ENCODE measurements at places on chromosomes 2 and 18.

DNA sequence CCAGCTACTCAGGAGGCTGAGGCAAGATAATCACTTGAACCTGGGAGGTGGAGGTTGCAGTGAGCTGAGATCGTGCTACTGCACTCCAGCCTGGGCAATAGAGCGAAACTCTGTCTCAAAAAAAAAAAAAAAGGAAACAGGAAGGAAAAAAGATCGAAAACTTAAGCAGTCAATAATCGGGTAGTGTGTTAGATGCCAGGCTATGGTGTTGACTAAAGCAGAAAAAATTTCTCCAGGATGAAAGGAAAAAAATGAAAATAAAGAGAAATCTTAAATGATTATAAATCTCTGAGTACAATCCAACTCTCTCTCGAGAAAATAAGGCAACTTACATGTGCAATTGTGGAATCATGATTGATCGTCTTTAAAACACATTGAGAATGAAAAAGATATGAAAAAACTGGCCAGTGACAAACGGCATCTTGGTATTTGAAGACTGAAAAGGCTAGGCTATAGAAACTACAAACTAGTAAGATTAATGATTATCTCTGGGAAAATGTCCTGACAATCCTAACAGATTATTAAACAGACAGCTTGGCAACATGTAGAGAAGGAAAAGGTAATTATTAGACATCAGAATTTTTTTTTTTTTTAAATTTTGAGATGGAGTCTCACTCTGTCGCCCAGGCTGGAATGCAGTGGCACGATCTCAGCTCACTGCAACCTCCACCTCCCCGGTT lies 16.3 kb upstream of the EPHA4 start:
- no peak for DNase-seq

GRCh38 chr2:157929871-157930667 lies 53.9 kb upstream of the ACVR1 start:
- no peak for DNase-seq

DNA sequence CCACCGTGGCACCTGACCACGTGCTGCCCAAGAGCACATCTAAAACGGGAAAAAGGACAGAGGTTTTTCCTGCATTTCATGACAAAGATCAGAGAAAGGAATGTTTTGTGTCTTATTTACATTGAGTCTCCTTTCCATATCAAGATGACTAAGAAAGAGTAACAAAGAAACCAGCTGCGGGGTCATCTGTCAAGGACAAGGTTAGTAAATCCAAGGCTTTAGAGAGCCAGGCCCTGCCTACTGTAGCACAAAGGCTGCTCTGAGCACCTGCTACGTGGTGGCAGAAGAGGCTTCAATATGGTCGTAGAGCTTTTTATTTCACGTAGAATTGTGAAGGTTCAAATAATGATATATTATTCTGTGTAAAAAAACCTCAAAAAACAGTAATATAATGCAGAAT lies 51.0 kb downstream of the PRELID3A start:
- no peak for DNase-seq

GRCh38 chr2:188811522-188811921 lies 162.7 kb upstream of the COL3A1 start:
- no peak for DNase-seq

DNA sequence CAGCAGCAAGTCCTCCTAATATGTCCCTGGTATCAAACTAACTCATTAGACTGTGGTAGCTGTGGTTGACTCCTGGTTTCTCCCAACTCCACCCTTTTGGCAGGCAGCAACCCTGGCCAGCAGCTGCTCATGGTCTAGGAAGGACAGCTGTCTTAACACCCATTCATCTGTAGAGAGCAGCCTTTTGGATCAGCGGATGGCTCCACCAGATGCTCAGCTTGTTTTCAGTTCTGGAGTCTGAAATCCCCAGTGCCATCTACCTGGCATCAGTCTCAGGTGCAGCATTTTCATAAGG lies 100.5 kb downstream of the SPOPL start:
- no peak for DNase-seq

- DNase-seq: no peak
Measured at GRCh38 chr18:22728481-22729105, 204.5 kb upstream of the RBBP8 start.

GRCh38 chr2:112001136-112001715 lies 53.8 kb upstream of the TMEM87B start:
- no peak for DNase-seq

- DNase-seq: no peak
Measured at GRCh38 chr2:63048367-63049171, 2.1 kb upstream of the OTX1 start.

GRCh38 chr2:159797225-159797542 lies 824 bp downstream of the CD302 start:
- DNase-seq: no peak

- no peak for DNase-seq
Measured at GRCh38 chr18:68937029-68937599, 139.2 kb downstream of the CCDC102B start.

DNA sequence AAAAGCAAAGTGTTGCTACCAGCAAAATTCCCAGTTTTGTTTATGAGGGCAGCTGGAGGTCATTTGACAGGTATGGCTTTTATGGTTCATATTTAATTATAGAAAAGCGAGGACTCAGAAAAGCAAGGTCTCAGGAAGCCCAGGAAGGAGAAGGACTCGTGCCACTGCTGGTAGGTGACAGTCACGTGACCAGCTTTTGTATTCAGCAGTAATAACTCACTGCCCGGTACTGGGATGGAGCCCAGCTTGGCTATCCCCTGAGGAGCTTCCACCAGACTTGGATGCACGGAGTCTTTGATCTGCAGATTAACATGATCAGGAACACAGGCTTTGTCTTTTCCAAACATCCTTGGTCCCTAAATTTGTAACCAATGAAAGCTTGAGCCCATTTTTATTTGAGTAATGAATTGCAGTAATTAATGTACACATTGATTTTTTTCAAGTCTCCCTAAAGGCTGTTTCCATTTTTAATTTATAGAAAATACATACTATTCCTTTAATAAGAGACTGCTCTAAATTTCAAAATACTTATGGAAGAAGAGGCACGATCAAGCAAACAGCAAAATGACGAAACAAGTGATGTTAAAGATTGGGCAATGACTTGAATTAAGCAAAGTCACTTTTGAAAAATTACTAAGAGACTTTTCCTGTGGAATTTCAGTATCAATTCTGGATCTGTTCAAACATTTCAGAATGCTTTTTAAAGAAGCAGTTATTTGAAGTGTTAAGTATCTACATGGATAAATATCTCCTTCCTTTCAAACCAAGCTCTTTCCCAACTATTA lies 251.7 kb upstream of the HNRNPA3 start:
- DNase-seq: no peak

- DNase-seq: no peak
Measured at GRCh38 chr2:241541564-241542277, 16.8 kb upstream of the BOK start.

- DNase-seq: no peak
Measured at GRCh38 chr2:207352978-207353671, 176.6 kb upstream of the CREB1 start.

- peak; percentile 86 for DNase-seq
Measured at GRCh38 chr2:237128026-237128703, 42.5 kb downstream of the COPS8 start.

DNA sequence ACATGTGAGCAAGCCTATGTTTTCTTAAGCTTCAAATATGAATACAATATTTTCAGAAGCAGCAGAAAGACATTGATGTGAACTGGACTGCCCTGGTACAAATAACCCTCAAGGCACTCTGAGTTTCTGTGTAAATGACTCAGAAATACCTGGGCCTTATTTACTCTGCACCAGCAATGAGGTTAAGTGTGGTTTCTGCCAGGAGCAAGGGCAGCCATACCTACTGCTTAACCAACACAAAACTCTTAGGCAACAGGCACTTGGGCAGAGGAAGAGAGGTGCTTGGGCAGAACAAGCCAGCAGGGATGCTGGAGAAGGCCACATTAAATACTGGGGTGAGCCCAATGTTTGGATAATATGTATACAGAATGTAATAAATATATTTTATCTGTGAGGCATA lies 29.4 kb upstream of the ARL5A start:
- no peak for DNase-seq

GRCh38 chr2:237864940-237865622 lies 5.7 kb downstream of the RAMP1 start:
- no peak for DNase-seq

GRCh38 chr2:159907909-159908308 lies 109.9 kb upstream of the CD302 start:
- no peak for DNase-seq

DNA sequence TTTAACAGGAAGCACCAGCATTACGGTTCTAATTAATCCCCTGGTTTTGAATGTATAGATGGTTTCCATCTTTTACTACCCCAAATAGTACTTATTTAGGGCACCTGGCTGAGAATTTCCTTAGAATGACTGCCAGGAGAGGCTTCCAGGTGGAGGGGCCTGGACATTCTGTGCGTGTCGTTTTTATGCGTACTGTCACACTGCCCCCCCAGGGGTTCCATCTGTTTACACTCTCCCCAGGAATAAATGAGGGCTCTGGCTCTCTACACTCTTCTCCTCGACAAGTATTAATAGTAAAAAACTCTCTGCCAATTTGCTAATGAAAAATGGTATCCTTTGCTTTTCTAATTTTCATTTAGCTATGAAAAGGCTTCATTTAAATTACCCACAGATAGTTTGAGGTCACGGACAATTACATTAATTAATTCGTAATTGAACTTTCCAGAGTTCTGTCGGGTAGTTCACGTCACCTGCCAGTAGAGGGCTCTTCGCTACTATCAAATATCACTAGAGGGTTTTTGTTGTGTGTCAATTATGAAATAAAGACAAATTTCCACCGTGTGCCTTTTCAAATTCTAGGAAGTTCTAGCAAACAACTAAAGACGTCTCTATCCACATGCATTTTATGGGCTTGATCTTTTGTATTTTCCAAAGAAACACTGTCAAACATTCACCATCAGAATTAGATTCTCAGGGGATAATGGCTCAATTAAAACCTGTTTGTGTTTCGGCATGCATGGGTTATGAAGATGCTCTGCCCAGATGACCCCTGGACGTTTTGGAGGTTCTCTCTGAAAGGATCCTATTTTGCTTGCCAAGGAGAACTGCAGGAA lies 88.8 kb upstream of the ASB18 start:
- no peak for DNase-seq

- no peak for DNase-seq
Measured at GRCh38 chr2:123720760-123721159, 304.3 kb upstream of the CNTNAP5 start.

DNA sequence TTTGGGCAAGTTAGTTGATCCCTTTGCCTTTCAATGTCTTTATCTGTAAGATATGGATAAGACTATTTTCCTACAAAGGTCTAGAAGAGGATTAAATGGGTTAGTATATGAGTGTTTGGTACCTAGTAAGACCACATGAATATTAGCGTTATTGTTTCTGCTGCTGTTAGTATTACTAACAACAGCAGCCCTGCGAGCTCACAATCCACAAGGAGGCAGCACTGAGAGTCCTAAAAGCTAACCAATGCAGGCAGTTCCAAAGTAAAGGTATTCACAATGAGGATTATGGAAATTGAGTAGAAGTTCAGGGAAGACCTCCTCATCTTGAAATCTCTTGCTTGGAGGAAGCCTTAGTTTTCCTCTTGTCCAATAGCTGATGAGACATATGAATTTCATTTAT lies 248.9 kb downstream of the TDRD15 start:
- DNase-seq: no peak

GRCh38 chr2:23918837-23919489 lies 8.0 kb downstream of the ATAD2B start:
- no peak for DNase-seq

- DNase-seq: no peak
Measured at GRCh38 chr2:233928594-233929351, 11.6 kb downstream of the TRPM8 start.

GRCh38 chr2:181130686-181131085 lies 150.3 kb downstream of the UBE2E3 start:
- DNase-seq: no peak

- no peak for DNase-seq
Measured at GRCh38 chr2:61689568-61689967, 151.4 kb upstream of the XPO1 start.

- no peak for DNase-seq
Measured at GRCh38 chr2:127909019-127909418, 23.3 kb upstream of the AMMECR1L start.

- DNase-seq: no peak
Measured at GRCh38 chr2:105149272-105149671, 92.3 kb upstream of the GPR45 start.

GRCh38 chr2:187819624-187820023 lies 265.4 kb upstream of the TFPI start:
- DNase-seq: no peak

GRCh38 chr2:239692362-239692851 lies 291.6 kb upstream of the HDAC4 start:
- DNase-seq: no peak

- no peak for DNase-seq
Measured at GRCh38 chr2:17104454-17104853, 413.8 kb downstream of the RAD51AP2 start.

- DNase-seq: no peak
Measured at GRCh38 chr2:234410526-234410925, 86.4 kb downstream of the ARL4C start.

DNA sequence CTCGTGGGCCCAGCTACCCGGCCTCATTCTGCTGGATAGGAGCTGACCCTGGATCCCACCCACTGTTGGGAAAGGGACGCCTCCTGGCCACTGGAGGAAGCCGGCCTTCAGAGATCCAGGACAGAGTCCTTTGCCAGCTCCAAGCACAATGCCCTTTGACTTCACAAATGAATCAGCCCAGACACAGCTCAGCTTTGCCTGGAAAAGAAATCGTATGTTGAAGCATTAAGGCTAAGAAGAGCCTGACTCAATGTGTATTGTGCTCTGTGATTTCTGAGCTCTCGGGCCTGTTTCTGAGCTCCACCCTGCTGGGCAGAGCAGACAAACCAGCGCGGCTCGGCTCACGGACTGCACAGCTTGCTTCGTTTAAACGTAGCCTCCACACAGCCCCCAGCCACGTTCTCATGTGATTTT lies 162.9 kb upstream of the APCDD1 start:
- DNase-seq: no peak

GRCh38 chr18:3875961-3876360 lies 426.0 kb downstream of the TGIF1 start:
- no peak for DNase-seq

DNA sequence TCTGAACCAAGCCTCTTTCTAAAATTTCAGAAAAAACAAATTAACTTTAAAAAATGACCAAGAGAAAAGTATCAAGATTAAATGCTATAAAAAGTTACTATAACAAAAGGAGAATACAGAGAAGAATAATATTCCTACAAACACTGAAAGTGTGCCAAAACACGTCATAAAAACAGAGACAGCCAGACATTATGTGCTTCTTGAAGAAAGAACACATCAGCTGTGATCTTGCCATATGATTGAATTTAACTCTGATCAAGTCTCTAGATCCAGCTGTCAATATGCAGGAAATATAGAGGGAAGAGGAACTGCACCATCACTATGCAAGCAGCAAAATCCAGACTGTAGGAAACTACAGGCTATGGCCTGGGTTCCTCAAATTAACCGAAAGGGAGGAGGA lies 33.7 kb upstream of the COL5A2 start:
- DNase-seq: no peak

DNA sequence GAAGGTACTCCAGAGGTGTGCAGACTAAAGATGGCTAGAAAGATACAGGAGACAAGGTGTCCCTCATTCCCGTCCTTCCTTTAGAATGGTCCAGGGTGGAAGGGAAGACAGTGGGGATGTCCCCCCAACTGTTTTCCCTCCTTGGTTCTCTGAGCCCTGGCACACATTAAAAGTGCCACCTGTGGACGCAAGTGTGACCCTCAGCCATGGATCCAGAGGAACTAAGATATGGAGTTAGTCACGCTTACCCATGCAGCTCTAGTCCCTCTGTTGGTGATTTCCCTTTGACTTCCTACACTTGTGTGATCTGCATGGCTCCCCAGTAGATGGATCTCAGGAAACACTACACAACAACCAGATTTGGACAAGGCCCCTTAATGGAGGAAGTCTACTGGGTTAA lies 113.1 kb upstream of the SRD5A2 start:
- DNase-seq: no peak

All from ascending aorta (tissue), 2 donors.